HL-60 (cell line): ENCODE measurements at places on chromosomes 16 and 17.

DNA sequence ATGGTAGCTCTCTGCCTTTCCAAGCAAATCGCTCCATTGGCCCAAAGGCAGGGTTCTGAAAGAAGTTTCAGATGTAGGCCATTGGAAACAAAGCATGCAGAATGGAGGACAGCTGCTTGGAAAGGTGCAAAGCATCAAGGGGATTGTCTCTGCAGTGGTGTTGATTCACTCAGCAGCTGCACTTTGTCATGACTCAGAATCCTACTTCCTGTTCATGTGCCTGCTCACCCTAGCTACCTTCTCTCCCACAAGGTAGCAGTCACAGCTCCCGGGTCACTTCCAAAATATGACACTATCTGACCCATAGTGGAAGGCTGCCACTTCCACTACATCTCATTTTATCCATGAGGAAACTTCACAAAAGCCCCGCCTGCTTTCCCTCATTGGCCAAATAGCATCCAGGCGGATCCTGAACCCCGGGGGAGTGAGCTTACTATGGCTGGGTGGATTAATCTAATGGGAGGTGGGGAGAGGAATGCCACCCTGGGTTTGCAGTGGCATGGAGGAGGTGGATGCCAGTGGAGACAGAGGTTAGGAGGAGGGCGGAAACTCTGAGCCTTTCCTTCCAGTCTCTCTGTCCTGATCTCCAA lies 74.7 kb upstream of the NKD1 start:
- DNase-seq, result no peak

DNA sequence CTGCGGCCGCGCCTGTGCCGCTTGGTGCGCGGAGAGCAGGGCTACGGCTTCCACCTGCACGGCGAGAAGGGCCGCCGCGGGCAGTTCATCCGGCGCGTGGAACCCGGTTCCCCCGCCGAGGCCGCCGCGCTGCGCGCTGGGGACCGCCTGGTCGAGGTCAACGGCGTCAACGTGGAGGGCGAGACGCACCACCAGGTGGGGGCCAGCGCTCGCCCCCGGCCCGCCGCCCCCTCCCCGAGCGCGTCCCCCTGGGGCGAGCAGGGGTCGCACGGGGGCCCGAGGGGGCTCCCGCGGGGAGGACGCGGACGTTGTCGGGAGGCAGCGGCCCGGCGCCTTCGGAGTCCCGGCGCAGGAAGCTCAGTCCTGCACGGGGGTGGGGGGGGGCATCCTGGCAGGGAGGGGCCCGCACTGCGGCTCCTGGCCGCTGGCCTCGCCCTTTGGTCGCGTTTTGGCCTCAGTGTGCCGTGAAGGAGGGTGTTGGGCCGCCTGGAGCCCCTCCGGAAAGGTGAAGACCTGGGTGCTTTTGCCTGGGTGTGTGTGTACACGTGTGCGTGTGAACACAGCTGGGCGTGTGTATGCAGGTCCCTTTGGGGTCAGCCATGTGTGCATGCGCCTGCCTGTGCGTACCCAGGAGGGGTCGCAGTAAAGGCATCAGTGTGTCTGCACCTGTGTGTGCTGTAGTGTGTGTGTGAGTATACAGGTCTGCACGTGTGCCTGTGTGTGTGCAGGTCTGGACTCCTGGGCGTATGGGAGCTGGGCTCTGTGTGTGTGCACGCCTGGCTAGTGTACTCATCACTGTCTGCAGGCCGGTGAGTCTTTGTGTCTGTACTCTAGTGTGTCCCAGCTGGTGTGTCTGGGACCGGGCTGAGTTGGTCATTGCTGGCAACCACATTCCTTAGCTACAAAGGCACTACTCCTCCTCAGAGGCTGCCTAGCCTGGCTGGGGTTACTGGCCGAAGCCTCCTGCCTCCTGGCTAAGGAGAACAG lies 615 bp downstream of the NHERF2 start:
- no peak for DNase-seq

- peak; percentile 15 for DNase-seq
Measured at GRCh38 chr16:87809150-87809902, 43.5 kb upstream of the KLHDC4 start.

- no peak for DNase-seq
Measured at GRCh38 chr16:77944631-77945030, 77.7 kb upstream of the CLEC3A start.

- DNase-seq, result no peak
Measured at GRCh38 chr17:77640252-77640651, 318.3 kb upstream of the TNRC6C start.

- no peak for DNase-seq
Measured at GRCh38 chr16:85366031-85366763, 246.9 kb upstream of the GSE1 start.

- DNase-seq, result no peak
Measured at GRCh38 chr17:57035971-57036481, 49.0 kb upstream of the AKAP1 start.

DNA sequence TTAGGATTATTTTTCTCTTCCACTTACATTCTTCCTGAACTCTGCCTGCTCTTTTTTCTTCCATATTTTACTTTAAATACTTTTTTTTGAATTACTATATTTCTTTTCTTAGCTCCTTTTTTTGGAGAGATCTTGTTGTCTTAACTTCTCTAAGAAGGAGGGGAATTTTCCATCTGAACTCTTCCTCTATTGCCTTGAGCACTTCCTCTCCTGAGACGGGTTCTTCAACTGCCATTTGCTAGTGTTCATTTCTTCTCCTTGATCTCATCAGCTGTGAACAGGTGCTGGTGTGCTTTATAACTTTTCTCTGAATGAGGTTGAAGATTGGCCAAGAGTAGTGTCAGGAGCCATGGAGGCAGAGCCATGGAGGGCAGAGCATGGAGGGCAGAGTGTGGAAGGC lies 15.1 kb upstream of the CD300LD start:
- no peak for DNase-seq

- DNase-seq, result no peak
Measured at GRCh38 chr17:10513299-10514067, 4.9 kb downstream of the MYH1 start.

DNA sequence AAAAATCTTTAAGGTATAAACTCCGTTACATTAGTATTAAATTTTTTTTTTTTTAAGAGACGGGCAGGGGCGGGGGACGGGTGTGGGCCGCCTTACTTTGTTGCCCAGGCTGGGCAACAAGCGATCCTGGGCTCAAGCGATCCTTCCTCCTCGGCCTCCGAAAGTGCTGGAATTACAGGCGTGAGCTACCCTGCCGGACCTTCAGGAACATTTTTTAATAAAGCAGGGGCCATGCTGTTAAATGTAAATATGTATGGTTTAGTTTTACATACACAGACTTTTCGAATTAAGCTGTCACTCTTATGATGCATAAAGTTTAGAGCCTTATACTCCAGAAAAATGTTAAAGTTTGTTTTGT lies 2.4 kb downstream of the PPM1D start:
- DNase-seq, result no peak

- DNase-seq, result no peak
Measured at GRCh38 chr16:59173408-59173831, 439.3 kb upstream of the GOT2 start.

DNA sequence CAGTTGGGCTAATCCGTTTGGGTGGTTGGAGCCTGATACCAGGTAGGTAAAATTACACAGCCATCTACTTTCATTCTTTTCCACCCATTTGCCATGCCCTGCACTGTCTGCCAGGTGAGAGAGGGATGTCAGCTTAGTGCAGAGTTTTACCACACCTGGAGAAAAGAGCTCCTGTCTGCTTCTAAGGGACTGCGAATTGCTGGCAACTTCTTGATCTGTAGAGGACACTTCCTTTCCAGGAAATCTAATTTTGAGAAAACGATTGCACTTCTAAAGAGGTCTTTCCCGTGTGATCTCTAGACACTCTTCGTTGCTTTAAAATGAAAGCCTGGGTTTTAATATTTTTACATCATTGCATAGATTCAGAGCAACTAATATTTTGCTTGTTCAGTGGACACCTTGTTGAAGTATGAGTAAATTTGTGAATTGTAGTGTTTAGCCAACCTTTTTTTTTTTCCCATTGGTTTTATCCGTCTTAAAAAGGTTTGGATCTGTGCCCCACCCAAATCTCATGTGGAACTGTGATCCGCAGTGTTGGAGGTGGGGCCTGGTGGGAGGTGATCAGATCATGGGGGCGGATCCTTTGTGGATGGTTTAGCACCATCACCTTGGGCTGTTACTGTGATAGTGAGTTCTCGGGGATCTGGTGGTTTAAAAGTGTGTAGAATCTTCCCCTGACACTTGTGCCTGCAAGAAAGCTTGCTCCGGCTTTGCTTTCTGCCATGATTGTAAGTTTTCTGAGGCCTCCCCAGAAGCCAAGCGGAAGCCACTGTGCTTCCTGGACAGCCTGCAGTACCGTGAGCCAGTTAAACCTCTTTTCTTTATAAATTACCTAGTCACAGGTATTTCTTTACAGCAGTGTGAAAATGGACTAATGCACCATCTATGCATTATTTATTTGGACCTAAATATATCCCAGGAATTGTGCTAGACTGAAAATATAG lies 104.6 kb downstream of the PRKCA start:
- no peak for DNase-seq

GRCh38 chr17:58503866-58504265 lies 10.6 kb downstream of the MTMR4 start:
- peak; percentile 54 for DNase-seq

DNA sequence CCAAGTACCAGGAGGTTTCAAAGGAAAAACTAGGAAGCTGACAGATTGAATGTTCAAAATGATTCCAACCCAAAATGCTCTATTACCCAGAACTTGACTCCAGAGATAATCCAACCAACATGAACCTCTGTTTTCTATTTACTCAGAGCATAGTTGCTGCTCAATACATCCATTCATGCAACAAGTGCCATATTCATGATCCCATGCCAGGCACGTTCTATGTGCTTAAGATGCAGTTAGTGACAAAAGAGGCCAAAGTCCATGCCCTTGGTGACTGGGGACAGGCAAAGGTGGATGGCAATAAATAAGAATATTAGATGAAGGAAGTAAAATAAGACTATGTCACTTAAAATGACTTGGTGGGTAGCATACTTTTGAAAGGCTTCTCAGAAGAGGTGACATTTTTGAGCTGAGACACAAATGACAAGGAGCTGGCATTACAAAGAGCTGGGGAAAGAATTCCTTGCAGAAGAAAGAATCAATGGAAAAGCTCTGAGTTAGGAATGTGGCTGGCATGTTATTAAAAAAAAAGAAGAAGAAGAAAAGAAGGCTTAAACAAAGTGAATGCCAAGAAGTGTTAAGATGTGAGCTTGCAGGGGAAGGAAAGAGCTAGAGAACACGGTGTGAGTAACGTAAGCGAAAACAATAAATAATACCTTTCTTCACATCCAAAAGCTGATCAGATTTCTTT lies 34.5 kb downstream of the TOX3 start:
- DNase-seq, result no peak

DNA sequence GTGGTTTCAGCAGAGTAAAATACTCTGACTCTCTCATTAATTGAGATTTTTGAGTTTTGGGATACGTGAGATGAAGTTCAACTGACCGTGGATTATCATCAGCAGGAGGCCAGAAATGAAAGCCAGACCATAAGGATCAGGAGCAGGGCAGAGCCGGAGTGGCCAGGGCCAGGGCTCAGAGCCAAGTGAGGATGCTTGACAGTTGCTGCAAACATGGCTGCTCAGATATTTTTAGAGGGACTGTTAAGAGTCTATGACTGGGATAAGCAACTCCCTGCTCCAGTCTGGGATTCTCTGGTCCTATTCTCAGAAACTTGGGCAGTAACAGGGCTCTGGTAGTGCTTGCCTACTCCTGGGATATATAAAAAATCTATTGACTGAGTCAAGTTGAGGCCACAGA lies 17.6 kb upstream of the CDH13 start:
- no peak for DNase-seq

DNA sequence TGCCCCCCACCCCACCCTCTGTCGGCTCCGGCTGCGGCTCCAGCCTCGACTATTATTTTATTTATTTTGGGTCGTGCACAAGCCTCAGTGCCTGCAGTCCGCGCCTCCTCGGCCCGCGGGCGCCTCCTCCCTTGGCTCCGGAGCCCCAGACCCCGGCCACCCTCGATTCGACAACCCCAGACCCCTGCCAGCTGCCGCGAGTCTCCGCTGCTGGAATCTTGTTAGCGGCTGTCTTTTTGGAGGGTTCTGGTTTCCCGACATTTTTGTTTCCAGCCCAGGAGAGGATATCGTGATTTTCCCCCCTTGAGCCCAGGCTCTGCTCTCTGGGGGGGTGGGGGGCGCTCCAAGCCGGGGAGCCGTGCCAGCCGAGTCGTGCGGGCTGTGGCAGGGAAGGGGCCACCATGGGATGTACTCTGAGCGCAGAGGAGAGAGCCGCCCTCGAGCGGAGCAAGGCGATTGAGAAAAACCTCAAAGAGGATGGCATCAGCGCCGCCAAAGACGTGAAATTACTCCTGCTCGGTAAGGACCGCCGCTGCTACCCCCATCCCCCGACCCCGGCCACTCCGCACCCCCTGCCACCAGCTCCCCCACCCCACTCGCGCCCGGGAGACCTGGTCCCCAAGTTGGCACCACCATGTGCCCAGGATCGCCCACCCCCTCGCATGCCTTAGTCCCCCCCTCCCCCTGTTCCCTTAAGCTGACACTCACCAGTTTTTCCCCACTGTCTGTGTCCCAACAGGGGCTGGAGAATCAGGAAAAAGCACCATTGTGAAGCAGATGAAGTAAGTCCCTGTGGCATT lies 746 bp downstream of the GNAO1 start:
- DNase-seq, result no peak

GRCh38 chr16:14140923-14141322 lies 69.8 kb downstream of the MRTFB start:
- DNase-seq, result no peak

DNA sequence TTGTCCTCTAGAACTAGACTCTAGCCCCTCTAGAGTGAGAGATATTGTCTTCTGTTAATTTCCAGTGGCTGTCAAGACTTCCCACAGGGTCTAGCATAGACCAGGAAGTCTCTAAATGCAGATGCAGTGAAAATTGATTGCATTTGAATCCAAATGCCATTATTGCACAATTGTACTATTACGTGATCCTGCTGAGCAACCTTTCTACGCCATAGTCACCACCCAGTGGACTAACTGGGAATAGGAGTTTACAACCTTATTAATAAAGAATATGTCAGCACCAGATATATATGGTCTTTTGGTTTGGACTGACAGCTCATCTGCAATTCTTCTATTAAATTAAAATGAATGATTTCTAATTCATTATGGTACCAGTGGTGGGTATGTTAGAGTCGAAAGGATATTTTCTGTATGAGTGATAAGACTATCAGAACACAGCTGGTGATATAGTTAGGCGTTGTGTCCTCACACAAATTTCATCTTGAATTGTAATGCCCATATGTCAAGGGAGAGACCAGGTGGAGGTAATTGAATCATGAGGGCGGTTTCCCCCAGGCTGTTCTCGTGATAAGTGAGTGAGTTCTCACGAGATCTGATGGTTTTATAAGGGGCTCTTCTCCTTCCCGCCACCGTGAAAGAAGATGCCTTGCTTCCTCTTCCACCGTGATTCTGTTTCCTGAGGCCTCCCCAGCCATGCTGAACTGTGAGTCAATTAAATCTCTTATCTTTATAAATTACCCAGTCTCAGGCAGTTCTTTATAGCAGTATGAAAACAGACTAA lies 138.9 kb upstream of the CA10 start:
- DNase-seq, result peak; percentile 16

DNA sequence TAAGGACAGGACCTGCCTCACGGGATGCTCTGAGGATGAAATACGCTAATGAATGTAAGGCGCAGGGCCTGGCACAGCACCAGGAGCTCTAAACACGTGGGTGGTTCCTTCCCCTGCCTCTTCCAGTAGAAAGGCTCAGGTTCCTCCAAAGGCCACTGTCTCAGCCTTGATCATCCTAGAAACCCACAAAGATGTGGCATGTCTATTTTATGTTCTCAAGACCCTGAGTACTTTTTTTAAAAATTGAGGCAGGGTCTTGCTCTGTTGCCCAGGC lies 17.0 kb upstream of the MEAK7 start:
- no peak for DNase-seq

GRCh38 chr16:74291577-74292208 lies 4.9 kb upstream of the PSMD7 start:
- no peak for DNase-seq

- no peak for DNase-seq
Measured at GRCh38 chr17:63222655-63223054, 223.5 kb downstream of the CYB561 start.
